ENCODE measurements at places on chromosomes 16 and 17.

- no peak for DNase-seq
Observed at GRCh38 chr17:56638591-56639051, 45.1 kb downstream of the NOG start.

- DNase-seq = peak; percentile 43
Observed at GRCh38 chr17:81440511-81441244, 45.4 kb downstream of the BAHCC1 start.

DNA sequence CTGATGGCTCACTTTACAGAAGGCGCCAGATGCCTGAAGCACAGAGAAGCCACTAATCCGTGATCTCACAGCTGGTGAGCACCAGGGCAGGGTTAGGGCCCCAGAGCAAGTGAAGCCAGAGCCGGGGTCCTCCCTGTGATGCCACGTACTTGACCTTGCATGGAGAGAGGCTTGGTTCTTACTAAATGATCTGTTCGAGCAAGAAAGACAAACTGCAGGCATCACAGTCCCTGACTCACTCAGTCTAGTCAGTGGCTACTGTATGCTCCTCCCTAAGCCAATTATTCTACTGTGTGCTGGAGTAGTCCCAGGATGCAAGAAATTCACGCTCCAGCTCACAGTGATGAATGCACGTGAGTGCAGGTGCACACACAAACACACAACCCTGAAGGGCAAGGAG is 55.4 kb downstream of the SDK2 start:
- no peak for DNase-seq

- DNase-seq = no peak
Observed at GRCh38 chr17:41511116-41511515, 5.7 kb upstream of the KRT13 start.

All from stimulated activated CD4-positive, alpha-beta T cell treated with anti-CD3 and anti-CD28 coated beads, Interleukin-2, amount 100 ng/mL, for 24 hours (primary cell).